T-helper 2 cell (primary cell): ENCODE measurements at places on chromosomes 4 and X.
A peak's percentile ranks its signal among the peaks of the same experiment; 100 is the strongest.

DNA sequence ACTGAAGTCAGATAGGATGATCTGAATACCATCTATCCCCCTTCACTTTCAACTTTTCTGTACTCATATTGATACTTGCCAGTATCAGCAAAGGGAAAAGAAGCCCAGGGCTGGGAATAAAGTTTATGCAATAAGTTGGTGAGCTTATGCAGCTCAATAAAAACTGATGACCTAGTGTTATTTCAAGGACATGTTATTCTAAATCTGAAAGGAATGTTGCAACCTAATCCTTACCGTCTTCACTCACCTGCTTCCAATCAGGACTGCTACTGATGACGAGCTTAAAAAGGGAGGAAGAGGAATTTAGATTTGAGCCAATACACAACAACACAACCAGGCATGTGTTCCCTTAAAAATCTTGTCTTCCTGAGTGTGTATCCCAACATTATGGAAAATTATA, 419.9 kb downstream of the SPRY1 start:
- DNase-seq = no peak

DNA sequence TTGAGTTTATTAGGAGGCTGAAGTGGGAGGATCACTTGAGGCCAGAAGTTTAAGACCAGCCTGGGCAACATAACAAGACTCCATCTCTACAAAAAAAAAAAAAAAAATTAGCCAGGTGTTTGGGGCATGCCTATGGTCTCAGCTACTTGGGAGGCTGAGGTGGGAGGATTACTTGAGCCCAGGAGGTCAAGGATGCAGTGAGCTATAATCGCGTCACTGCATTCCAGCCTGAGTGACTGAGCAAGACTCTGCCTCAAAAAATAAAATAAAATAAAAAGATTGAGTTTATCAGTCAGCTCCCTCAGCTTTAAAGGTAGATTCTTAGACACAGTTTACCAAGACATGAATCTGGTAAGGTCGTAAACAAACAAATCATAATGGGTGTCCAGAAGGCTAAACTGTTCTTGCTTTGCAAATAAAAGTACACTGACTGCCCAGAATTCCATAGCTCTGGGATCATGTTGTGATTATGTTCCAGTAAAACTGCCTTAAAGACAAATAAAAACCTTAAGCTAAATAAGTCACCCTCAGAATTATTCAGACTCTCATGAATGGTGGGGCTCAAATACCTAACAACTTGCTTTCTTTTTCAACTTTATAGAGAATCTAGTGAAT, 18.7 kb downstream of the APOO start:
- no peak for DNase-seq

- no peak for DNase-seq
Measured at GRCh38 chrX:13360146-13360545, 40.3 kb upstream of the ATXN3L start.

GRCh38 chrX:29172880-29173279, 585.6 kb downstream of the IL1RAPL1 start:
- DNase-seq = no peak

GRCh38 chrX:130108647-130109428, 1.5 kb downstream of the ELF4 start:
- DNase-seq = peak; percentile 28

DNA sequence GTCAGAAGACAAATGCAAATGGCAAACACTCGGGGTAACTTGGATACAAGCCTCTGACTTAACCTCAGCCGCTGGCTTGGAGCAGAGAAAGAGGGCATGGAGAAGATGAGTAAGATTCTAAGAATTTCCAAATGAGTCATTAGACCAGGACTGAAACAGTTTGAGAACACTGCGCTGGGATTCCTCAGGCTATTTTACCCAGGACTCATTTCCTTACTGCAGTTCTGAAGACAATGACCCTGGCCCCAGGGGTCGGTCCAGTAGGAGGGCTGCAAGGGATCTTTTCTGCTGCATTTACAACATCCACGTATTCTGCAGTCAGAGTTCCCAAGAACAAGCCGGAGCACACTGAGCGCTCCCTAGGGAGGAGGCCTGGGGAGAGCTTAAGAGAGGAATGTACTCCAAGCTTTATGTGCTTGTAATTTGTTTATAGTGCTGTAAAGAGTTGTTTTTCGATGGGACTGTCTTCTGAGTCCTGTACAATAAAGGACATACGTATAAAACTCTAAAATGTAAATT, 27.3 kb upstream of the SORBS2 start:
- no peak for DNase-seq

- DNase-seq = no peak
Measured at GRCh38 chr4:11741190-11741652, 312.5 kb upstream of the HS3ST1 start.

DNA sequence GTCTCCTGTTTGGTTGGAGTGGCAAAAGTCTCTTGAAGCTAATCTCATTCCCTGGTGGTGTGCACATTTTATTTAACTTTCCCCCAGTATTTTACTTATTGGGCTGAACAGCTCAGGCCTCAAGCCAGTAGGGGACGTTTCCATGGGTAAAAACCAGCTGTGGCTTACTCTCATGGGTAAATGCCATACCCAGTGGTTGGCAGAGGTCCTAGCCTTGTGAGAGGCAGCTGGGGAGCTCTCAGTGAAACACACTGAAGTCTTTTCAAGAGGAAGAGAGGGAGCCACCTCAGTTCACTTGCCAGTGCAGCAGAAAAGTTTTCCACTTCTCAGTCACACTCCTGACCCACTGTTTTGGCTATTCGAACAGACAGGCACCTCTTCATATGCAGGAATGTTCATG, 1964.2 kb downstream of the ARAP2 start:
- DNase-seq = no peak

DNA sequence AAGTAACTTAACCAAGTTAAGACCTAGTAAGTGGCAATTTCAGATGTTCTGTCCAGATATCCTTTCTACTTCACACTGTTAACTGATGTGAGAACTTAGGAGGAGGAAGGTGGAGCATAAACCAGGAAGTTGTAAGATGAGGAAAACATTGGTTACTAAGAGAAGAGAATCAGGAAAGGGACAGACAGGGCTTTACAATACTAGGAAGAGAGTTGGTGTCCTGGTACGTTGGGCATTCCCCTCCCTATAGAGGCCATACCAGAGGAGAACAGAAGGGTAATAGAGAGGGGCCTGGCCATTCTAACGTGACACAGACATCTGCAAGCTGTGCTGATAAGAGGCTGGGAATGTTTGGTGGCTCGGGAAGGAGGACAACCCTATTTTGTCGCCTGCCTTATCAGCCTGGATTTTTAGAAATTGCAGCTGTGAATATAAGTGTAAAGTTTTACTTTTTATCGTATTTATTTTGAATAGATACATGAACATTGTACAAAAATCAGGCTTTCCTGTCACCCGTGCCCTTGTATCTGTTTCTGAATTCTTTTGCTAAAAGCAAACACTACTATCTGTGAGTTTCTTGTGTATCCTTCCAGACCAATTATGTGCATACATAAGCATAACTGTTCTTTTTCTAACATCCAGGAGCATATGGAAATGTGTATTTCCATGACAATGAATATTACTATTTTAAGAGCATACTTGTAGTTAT, 53.5 kb upstream of the HPRT1 start:
- no peak for DNase-seq

DNA sequence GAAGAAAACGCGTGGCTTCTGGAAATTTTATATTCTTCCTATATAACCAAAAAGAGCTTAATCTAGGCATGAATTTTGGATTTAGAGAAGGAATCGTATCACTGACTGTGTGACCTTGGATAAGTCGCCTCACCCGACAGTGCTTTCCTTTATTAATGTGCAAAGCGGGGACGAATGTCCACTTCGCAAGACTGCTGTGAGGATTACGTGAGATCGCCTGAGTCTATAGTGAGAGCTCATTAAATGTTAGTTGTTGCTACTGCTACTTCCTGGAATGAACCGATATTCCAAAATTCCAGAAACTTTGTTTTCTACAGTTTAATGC, 448 bp upstream of the TBC1D8B start:
- no peak for DNase-seq

- DNase-seq = no peak
Measured at GRCh38 chrX:44889824-44890223, 16.8 kb downstream of the KDM6A start.
